Esophagus squamous epithelium (tissue), 5 donors: ENCODE measurements at places on chromosomes 11 and 22.

GRCh38 chr11:112844517-112844916, 116.7 kb upstream of the NCAM1 start:
- DNase-seq = no peak

GRCh38 chr22:26450453-26451185, 21.6 kb downstream of the ASPHD2 start:
- no peak for DNase-seq

- DNase-seq = no peak
Observed at GRCh38 chr11:112541140-112542046, 280.7 kb upstream of the PLET1 start.

DNA sequence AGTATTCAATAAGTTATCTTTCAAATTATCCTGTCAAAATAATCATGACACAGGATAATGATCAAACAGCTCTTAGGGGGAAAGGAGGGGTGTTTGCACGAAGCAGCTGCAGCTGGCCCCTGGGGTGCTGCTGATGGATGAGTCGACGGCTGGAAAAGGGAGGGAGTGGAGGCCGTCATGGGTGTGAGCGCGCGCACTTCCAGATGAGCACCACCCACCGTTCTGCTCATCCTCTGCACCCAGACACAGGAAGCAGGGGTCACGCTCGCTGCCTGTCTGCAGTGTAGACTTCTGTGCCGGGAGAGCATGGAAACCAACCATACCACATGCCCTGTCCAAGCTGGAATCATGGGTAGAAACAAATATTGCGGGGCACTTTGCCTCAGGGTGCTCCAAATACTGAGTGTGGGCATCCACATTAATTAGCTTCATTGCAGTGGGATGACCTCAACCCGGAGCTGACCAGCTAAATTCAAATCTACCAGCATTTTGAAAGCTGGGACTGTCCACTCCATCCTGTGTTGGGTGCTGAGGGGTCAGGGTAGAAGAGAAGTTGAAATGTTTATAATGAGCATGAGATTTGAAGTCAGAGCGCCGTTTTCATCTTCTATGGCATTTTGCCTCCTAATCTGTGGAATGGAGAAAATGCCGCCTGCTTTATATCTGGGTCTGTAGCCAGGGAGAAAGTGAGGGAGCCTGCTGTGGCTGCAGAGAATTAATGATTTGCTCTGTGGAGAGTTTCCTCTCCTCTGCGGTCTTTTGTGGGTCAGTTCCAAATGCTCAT, 802.4 kb downstream of the TBC1D22A start:
- DNase-seq = no peak

DNA sequence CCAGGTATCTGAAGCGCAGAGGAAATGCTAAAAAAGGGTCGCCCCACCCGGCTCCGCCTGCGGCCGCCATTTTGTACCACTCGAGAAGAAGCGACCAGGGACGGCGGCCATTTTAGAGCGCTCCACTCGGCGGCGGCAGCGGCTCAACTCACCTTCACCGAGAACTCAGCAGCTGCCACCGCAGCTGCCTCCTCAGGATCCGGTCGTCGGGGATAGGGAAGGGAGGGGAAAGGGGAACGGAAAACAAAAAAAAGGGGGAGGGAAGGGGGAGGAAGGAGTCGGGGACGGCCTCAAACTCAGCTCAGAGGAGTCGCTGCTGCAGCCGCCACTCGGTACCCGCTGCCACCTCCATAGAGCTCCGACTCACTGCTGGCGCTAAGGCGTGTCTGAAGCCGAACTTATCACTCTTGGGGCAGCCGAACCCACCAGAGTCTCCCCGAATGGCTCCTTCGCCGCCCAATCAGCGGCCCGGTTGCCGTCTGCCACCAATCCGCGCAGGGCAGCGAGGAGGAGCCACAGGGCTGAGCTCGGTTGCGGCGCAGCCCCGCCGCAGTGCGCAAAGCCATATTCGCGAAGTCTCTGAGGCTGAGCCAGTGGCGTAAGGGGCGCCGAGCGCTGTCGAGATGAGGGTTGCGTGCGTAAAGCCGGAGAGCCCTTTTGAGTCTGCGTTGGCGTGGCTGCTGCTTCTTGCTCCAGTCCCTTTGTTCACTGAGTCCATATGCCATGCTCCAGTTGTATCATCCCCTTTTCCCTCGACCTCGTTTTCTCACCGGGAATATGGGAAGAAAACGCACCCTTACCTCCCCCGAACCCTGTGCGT, at the start of gene EIF4G2:
EIF4G2 (minus strand) TSS at position 374 of the 820 bp plus-strand sequence.
- DNase-seq = peak; percentile 94

GRCh38 chr11:65654375-65655349, 8.1 kb downstream of the RELA start:
- no peak for DNase-seq

DNA sequence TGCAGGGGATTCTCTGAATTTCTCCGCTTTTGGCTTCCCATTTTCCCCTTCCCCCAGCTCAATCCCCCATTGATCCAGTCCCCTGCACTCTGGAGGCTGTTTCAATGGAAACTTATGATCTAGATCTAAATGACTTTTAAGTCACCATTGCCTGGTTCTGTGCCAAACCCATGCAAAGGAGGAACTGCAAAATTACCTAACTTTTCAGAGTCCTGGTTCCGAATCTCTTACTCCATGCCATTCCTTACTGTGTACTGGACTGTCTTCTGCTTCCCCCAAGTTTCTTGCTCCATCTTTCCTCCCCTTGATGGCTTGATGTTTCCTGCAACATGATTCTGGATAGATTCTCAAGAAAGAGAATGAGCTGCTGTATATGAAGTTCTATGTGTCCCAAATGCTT, 327.8 kb downstream of the MIAT start:
- no peak for DNase-seq

DNA sequence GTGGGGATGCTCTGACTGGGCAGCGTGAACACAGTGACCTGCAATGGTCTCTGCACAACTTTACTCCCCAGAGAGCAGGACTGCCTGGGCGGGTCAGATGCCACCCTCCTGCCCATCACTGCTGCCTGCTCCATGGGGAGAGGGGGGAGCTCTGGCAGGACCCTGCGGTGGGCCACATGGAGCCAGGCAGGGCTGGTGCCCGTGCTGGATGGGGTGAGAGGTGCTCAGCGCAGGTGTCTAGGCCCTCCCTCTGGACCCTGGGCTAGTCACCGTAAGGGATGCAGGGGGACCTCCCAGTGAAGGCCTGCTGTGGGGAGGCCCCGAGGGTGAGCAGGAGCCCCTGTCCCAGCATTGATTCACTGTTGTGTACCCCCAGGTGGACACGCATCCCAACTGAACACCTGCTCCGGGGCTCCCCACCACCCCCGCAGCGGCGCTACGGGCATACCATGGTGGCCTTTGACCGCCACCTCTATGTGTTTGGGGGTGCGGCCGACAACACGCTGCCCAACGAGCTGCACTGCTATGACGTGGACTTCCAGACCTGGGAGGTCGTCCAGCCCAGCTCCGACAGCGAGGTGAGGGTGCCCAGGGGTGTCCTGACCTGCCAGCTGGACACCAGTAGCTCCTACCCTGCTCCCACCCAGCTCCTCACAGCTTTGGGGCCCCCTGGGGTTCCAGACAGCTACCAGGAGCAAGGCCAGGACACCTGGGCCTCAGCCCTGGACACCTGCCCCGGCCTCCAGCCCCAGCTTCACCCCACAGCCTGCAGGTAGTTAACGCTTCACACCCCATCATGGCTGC, 9.4 kb downstream of the LZTR1 start:
- DNase-seq = no peak
